ENCODE measurements at places on chromosomes 16 and 17.

GRCh38 chr17:80986816-80987475 is 4.7 kb upstream of the CHMP6 start:
- DNase-seq, result no peak

GRCh38 chr17:82844796-82845162 is 5.0 kb upstream of the ZNF750 start:
- DNase-seq, result no peak

GRCh38 chr17:40318830-40319391 is 9.9 kb downstream of the RARA start:
- DNase-seq, result no peak

- peak; percentile 0 for DNase-seq
Observed at GRCh38 chr16:24151482-24151939, 104.6 kb upstream of the CACNG3 start.

GRCh38 chr16:84024854-84025253 is 17.7 kb downstream of the SLC38A8 start:
- peak; percentile 90 for DNase-seq

GRCh38 chr16:86377251-86378022 is 132.9 kb upstream of the FOXF1 start:
- no peak for DNase-seq

- DNase-seq, result no peak
Observed at GRCh38 chr17:64387145-64387473, 3.6 kb downstream of the PECAM1 start.

Data from IMR-90 (cell line).